ENCODE measurements at places on chromosomes 13 and 19.

- no peak for DNase-seq
These were observed 1064.4 kb downstream of the UQCRFS1 start for GRCh38 chr19:28148554-28148953.

GRCh38 chr19:2289714-2290435, 7.9 kb upstream of the PEAK3 start:
- no peak for DNase-seq

DNA sequence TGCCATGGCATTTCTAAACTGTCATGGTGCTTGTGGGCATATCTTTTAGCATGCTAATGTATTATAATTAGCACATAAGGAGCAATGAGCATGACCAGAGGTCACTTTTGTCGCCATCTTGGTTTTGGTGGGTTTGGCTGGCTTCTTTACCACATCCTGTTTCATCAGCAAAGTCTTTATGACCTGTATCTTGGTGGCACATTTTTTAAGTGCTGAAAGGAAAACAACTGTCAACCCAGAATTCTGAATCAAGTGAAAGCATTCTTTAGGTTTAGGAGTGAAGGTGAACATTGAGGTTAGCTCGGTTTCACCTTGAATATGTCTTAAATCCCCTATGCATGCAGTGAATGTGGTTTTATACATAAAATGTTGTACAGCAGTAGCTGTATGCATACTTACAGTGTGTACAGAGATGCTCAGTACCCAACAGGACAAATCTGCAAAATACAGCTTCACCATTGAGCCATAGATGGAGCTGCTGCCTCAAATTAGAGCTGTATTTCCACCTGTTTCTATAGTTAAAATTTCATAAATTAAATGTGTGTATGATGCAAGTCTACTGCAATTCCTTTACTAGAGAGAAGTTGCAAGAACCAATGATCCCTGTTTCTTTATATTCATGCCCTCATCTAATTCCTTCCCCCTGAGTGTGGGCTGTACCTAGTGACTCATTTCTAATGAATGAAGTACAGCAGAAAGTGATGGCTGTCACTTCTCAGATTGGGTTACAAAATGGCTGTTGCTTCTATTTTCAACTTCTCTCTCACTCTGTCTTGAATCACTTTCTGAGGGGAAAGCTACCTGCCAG, 25.2 kb upstream of the IGSF23 start:
- peak; percentile 57 for DNase-seq

DNA sequence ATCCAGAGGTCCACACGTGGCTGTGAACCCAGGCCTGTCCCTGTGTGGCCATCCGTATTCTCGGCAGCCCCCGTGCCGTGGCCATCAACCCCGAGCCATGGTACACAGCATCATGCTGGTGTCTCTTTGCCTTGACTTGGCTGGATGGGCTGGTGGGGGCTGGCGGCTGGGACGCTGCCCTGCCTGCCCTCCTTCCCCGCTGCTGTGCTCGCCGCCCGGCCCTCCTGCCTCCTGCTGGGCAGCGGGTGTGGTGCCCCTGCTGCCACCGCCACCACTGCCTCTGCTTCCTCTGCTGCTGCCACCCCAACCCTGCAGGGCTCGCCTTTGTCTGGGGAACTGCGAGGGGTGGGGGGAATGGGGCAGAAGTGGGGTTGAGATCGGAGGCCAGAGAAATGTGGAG, 19.7 kb upstream of the EHD2 start:
- no peak for DNase-seq

GRCh38 chr19:1811942-1812425, at the start of gene ATP8B3:
Gene ATP8B3, minus strand, starts transcription at chr19:1812276. Its CDS starts 540 bp downstream, at chr19:1811736.
- no peak for DNase-seq

- no peak for DNase-seq
These were observed 4.5 kb upstream of the DUS3L start for GRCh38 chr19:5795382-5795919.

GRCh38 chr13:98068521-98068920, 74.4 kb upstream of the FARP1 start:
- DNase-seq: no peak

DNA sequence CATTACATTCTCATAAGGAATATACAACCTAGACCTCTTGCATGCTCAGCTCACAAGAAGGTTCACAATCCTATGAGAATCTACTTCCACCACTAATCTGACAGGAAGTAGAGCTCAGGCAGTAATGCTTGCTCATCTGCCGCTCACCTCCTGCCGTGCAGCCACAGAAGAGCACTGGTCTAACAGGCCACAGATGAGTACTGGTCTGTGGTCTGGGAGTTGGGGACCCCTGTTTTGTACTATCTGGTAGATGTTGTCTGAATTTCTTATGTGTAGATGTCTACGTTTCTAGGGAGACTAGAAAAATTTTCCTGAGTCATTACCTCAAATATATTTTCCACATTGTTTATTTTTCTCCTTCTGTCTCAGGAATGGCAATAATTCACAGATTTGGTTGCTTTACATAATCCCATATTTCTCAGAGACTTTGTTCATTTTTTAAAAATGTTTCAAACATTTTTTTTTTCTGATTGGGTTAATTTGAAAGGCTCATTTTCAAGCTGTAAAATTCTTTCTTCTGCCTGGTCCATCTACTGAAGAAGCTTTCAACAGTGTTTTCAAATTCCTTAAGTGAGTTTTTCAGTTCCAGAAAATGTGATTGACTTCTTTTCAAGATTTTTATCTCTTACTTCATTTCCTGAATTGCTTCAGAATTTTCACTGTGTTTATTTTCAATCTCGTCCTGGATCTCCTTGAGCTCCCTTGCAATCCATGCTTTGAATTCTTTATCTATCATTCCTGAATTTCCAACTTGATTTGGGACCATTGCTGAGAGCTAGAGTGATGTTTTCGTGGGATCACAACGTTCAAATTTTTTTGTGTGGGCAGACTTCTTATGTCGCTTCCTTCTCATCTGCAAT, 1322.2 kb downstream of the PCDH9 start:
- no peak for DNase-seq

GRCh38 chr19:1672038-1672768, 19.8 kb upstream of the TCF3 start:
- DNase-seq: no peak

DNA sequence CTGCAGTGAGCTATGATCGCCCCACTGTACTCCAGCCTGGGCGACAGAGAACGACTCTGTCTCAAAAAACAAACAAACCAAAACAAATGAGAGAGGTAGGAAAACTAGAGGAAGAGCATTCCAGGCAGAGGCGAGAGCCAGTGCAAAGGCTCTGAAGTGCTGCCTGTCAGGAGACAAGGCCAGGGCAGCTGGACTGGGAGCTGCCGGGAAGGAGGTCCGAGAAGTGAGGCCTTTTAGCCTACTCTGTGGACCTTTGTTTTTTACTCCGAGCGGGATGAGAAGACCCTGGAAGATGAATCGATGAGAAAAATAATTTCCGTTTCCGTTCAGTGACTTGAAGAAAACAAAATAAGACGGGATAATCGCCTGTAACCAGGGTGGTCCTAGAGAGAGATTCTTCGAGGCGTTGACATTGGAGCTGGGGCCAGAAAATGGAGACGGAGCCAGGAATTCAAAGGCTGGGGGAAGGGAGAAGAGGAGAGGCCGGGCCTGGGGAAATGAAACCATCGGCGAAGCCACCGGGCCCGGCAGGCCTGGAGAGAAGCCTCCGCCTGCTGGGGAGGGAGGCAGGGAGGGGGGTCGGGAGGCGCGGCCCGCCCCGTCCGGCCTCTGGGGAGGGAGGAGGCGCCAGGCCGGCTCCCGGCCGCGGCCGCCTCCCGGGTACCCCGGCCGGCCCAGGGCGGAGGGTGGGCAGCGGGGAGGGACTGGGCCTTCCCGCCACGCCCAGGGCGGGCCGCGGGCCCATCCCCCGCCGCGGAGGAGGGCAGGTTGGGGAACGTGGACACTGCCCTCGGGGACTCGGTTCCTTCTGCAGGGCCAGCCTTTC, 7.8 kb upstream of the SERTAD1 start:
- no peak for DNase-seq

DNA sequence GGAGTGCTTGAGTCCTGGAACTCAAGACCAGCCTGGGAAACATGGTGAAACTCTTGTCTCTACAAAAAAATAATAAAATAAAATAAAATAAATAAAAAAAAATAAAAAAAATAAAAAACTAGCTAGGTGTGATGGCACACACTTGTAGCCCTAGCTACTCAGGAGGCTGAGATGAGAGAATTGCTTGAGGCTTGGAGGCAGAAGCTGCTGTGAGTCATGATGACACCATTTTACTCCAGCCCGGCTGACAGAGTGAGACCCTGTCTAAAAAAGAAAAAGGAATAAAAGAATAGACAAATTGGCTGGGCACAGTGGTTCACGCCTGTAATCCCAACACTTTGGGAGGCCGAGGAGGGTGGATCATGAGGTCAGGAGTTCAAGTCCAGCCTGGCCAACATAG, 1168.9 kb downstream of the SLITRK5 start:
- no peak for DNase-seq

DNA sequence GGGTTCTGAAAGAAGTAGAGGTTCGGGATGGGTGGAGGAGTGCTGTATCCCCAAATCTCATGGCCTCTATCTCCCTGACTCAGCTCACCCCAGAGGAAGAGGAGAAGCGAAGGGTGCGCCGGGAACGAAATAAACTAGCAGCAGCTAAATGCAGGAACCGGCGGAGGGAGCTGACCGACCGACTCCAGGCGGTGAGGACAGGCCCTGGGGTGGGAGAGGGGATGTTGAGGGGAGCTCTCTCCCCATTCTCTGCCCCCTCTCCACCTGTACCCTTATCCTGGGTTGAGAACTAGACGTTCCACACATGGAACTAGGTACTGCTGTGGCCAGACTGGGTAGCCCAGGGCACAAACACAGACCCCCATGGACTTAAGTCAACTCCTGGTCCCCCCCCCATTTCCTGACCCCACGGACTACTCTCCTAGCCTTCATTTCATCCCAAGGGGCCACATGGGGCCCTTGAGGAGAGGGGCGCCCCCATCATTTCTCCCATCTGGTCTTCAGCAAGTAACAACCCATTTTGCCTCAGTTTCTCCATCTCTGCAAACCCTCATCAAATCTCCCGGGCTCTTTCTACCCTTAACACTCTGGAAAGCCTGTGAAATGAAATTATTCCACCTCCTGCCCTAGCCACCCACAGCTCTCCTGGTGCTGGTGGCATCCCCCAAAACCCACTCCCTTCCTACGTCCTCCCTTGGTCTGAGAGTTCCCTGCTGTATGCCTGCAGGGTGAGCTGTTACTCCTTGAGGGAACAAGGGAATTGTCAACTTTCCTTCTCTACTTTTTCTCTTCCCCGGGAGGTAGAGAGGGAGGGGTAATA, 3.5 kb downstream of the FOSB start:
- DNase-seq: no peak
